SK-N-SH (cell line): ENCODE measurements at places on chromosomes 2 and 18.

DNA sequence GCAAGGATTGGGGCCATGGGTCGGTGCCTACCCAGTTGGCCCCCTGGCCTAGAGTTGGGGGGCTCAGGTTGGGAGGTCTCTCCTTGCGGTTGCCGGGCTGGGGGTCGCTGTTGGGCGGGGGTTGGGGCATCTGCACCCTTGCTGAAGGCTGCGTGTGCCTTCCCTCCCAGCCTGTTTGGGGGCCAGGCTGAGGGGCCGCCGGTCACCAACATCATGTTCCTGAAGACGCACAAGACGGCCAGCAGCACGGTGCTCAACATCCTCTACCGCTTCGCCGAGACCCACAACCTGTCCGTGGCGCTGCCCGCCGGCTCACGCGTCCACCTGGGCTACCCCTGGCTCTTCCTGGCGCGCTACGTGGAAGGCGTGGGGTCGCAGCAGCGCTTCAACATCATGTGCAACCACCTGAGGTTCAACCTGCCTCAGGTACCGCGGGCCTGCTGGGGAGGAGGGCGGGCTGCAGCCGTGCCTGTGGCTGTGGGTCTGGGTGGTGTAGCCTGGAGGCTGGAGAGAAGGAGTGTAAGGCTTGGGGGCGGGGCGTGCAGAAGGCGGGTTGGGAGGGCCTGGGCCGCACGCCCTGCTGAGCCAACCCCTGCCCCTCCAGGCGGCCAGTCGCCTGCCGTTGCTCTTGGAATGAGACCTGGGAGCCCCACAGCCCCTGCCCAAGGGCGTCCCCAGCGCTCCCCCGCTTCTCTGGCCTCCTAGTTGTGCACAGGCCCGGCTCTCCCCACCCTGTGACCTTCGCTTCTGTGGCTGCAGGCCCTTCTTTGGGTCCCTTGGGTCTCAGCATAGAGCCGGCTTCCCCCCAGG is 7.2 kb upstream of the NEU4 start:
- DNase-seq: peak; percentile 42

DNA sequence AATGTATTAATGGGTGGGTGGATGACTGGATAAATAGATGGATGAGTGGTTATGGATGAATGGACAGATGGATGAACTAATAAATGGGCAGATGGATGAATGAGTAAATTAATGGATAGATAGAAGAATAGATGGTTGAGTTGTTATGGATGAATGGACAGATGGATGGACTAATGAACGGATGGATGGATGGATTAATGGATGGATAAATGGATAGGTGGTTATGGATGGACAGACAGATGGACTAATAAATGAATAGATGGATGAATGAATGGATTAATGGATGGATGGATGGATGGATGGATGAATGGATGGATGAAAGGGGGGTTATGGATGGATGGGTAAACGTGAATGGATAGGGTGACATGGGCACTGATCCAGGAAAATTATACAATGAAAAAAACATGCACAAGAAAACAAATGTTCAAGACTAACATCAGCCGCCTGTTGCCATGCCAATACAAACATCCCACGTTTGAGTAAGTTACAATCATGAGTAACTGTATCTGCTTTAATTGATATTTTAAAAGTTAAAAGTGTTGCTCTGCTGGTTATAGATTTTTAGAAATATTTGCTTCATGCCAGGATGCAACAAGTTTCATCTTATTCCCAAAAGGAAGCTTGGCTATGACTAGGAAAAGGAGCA is 20.8 kb downstream of the PXDN start:
- no peak for DNase-seq

GRCh38 chr18:44079606-44080005 is 601.1 kb upstream of the SETBP1 start:
- DNase-seq: no peak

GRCh38 chr2:41914936-41915335 is 132.9 kb upstream of the PKDCC start:
- DNase-seq: no peak

GRCh38 chr2:159863526-159864160 is 65.6 kb upstream of the CD302 start:
- no peak for DNase-seq

DNA sequence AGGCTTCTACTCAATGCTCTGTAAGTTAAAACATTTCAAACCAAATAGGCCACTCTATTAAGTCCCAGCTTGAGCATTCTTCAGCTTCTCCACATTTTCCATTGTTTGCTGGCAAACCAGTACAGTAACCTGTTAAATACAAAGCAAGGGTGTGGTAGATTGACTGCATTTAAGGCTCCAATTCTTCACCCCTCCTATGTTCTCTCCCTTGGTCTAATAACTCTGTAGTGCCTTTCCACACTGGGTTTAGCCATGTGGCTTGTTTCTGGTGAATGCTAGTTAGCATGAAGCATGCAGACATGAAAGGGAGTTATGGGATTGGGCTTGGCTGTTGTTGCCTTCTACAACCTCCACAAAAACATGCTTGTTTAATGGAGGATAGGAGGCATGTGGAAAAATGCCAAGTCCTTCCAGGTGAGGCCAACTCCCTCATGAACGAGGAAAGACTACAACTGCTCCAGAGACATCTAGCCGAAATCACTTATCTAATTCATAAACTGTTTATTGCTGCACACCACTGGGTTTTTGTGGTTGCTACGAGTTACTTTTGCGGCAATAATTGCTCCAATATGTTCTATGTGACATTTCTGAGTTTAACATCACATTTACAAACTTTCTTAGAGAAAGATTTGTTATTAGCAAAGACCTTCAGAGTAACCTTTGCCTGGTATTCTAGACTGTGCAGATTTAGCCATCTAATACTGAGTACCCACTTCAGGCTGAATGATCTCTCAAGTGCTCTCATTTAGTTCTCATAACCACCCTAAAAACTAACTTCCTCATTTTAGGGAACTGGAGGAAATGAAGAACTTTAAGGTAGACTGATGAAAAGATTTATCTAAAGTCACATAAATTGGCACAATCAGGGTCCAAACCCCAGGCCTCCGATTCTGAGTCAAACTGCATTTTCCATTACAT is 104.0 kb downstream of the SMAD2 start:
- DNase-seq: no peak

DNA sequence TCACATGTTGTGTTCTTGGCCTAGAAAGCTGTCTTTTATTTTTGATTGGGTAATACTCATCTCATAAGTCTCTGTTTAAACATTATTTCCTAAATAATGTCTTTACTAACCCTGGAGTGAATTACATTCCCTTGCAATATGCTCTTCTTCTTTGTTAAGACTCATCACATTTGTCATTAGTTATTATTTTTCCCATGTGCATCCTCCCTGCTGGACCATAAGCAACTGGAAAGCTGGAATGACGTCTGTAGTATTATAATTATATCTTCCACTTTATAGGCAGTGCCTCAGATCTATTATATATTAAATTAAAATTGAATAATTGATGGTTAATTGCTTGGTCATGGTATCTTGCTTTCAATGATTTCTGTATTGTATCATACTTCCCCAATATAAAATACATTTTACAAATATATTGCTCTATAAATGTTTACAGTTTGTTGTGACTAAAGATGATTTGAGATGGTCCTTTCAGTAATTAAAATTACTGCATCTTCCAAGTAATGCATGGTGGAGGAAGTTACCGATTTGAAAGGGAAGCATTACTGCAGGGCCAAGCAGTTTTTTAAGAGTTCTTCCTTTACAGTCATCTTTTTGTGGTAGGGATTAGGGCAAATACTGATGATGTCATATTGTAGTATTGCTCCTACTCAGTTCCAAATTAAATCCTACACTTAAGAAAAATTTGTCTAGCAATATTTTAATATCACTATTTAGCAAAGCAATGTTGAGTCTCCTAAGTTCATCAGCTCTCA is 2.1 kb upstream of the RGPD4 start:
- DNase-seq: no peak

GRCh38 chr2:12594590-12594989 is 122.1 kb upstream of the TRIB2 start:
- no peak for DNase-seq

DNA sequence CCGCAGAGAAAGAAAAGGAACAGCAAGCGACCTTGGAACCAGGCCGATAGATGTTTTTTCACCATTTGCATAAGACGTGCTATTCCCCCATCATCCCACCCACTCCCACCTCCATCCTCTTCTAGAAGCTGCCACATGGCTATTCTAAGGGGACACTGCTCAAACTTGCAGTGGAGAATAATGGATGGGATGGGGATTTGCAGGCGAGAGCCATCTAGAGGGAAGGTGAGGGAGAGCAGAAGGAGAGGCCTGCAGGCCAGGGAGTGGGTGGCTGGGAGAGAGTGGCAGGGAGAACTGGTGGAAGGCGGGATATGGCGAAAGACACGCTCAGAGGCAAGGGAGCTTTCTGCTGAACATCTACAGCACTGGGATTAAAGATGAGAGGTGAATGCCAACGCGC is 84.9 kb downstream of the MAPK4 start:
- peak; percentile 27 for DNase-seq

DNA sequence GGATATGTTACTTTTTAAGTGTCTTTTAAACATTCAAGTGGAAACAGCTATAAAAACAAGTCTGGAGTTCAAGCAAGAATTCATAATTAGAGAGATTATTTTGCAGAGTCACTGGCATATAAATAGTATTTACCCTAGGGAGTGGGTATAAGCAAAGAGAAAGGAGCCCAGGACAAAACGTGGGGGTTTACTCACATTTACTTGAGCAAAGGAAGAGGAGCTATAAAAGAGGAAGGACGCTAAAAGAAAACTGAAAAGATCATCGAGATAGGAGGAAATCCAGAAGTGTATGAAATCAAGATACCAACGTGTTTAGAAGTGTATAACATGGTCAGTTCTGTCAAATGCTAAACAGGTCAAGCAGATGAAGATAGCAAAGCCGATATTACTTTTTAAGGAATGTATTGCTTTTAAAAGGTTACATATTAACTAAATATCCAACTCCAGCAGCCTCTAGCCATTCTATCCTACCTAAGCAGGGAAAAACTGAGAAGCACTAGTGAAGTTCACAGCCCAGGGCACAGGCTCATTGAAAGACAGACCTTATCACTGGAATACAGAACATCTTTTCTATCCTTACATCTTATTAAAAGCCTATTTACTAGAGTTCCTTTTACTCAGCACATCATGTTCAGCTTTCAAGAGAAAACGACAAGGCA is 8.6 kb downstream of the KANSL1L start:
- no peak for DNase-seq

DNA sequence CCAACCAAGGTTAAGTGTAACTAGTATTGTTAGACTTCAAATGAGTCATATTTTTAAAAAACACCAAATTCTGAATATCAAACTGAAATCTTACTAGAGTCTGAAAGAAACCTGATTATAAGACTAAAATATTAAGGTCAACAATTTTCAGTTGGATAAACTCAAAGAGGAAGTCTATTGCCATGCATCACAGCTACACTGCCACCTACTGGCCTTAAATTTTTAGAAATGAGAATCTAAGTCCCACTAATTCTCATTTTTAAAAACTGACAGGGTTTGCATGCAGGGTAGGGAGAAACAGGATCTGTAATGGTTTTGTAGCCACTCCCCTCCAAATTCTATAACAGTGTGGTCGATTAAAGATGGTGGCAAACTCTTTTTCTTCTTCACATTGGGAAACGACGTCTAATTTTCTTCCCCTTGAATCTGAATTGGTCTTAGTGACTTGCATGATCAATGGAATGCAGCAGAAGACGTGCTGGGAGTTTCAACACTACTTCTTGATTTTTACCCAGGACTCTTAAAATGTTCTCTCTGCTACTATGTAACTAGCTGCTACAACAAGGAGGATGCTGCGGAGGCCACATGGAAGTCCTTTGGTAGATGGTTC is 176.1 kb upstream of the SESTD1 start:
- DNase-seq: peak; percentile 25

DNA sequence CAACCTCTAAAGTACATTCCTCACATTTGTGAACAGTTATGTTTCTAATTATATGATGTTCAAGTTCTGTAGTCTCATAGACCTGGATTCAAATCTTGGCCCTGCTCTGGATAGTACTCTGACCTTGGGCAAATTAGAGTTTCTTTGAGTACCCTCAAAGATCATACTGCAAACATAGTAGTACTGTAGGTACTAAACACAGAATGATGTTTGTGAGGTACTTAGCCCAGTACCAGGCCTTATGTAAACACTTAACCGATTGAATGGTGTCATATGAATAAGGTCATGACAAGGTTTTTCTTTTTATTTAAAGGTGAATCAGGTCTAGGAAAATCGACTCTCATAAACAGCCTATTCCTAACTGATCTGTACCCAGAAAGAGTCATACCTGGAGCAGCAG is 19.1 kb downstream of the SEPTIN2 start:
- DNase-seq: no peak

DNA sequence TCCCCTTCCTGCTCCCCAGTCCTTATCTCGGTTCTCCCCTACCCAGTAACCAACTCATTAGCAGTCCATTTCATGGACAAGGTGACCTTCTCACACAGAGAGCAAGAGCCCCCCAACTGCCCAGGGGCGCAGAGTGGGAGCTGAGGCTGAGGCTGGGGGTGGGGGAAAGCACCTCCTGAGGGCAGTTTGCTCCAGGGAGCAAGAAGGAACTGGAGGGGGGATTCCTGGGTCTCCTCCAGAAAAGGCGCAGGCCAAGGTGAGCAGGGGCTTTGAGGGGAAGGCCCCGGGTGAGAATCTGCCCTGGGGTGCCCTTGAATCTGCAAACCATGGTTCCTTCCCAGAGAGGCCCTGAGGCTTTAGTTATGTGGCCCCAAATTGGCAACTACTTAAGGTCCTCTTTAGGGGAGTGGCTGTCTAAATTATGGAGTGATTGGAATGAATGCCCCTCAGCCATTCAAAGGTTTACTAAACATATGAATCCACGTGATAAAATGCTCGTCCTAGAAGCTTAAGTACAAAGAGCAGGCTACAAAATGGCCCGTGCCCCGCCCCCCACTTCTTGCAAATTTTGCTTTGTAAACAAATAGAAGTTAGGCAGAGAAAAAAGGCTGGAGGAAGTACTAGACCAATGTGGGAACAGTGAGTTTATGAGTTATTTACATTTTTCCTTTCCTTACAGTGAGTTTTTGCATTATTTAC is 123.5 kb upstream of the HS6ST1 start:
- DNase-seq: no peak

- no peak for DNase-seq
These were observed 107.7 kb downstream of the CD226 start for GRCh38 chr18:69840001-69840400.

DNA sequence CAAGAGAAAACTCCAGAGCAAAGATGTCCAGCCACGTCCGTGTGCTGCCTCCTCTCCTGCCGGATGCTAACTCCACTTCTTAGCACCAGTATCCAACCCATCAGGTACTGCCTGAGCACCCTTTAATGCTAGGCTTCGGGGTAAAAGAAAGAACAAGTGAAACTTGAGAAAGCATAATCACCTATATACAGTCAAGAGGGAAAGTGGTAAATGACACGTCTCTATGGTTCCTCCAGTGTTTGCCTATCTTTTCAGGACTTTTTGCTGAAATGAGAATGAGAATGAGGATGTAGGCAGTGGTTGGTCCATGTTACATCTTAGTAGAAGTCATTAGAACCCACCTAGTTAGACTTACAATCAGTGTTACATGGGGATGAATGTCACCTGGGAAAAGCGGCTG is 47.9 kb downstream of the EPHA4 start:
- no peak for DNase-seq
